ENCODE measurements at places on chromosomes 16 and 17.

DNA sequence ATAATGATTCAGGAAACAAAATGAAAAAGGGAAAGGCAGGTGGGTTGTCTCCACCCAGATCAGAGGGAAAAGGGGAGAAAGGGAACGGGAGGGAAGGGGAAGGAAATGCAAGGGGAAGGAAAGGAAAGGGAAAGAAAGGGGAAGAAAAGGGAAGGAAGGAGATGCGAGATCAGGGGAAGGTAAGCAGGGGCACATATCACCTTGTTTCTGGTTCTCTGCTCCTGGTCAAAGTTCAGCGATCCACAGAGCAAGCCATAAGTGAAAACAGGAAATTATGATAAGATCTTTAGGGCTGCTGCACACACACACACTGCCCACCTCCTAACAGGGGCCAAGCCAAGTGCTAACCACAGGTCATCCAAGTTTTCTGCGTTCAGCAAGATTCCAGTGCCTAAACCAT, 37.5 kb upstream of the GRIN2A start:
- no peak for DNase-seq

DNA sequence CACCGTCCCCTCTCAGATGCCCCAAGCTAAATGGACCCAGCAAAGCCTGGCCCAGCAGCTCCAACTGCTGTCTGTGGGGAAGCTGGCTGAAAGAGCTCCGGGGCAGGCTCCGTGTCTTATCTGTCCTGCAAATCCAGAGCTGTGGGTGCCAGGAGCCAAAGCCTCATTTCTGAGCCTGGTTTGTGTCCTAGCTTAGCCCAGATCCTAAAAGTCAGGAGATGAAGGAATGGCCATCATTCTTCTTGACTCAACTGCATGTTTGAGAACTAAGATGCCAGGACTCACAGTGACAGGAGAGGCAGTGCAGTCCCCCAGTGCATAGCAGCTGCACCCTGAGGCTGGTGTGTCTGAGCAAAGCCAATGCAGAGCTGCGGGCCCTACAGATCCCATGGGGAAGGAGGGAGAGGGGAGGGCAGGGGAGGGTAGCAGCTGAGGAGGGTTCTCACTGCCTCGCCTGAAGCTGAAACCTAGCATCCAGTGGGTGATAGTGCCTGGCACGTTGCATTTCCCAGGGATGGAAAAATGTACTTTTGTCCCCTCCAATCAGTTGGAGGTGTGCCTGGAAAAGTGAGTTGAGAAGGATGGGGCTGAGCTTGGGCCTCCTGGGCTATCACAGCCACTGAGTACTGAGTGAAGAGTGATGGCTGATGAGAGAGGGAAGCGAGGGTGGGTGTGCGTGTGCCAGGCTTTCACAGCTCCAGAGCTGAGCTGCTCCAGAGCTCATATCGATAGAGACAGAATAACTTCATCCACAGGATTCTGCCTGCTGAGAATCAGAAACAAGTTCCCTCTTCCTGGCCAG, 24.5 kb upstream of the CD300E start:
- no peak for DNase-seq

DNA sequence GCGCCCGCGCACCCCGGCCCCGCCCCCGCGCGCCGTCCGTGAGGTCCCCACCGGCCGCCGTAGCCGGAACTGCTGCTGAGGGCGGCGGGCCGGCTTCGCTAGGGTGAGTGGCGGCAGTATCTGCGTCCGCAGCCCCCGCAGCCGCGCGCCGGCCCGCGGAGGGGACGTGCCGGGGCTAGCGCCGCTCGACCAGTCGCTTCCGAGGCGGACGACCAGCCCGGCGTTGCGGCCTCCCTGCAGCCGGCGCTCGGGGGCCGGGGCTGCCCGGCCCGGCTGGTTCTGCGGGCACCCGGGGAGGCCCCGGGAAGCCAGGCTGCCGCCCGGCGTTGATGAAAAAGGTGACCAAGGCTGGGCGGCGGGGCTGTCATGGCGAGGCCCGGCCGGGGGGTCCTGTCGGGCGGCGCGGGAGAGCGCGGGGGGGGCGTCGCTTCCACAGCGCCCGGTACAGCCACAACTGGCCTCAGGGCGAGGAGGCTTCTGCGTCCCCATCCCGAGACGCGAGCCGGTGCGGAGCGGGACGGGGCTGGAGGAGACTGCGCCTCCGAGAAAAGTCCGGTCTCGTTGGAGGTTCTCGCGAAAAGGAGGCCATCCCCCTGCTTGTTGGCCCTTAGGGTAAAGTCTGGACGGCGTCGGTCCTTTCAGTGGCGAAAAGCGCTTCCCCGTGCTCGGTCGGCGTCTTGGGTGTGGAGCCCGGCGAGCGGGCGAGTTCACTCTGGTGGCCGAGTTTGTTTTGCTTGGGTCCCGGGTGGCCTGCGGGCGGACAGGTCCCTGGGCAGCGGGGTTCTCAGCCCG, at the start of gene CRAMP1:
Gene CRAMP1, plus strand, starts transcription at position 41 of the 792 bp plus-strand sequence. CDS start 2,280 bp downstream, outside the sequence.
- DNase-seq: no peak

DNA sequence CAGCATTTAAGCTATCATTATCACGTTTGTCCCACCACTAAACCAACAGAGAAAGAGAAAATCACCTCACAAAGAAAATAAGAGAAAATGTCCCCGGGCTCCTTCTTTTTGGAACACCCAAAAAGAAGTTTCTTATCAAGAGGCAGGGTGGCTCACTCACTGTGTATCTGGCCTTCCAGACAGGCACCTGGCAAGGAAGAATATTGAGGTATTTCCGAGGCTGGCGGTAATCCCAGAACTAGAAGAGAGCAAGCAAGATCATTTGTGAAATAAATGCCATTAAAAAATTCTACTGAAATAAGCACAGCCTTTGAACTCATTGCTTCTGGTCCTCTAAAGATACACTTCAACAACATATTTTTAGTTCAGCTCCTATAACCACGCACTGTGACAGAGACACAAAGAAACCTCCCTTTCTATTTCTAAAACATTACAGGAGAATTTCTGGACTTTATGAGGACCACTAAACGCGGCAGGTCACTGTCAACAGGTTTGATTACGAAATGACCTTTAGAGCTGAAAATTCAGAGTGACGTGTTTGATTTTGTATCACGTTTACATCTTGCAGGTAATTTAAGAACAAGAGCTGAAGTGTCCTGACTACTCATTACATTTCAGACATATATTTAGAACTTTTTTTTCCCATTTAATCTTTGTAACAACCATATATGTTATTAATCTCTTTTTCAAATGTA, 61.0 kb downstream of the WDR59 start:
- no peak for DNase-seq

DNA sequence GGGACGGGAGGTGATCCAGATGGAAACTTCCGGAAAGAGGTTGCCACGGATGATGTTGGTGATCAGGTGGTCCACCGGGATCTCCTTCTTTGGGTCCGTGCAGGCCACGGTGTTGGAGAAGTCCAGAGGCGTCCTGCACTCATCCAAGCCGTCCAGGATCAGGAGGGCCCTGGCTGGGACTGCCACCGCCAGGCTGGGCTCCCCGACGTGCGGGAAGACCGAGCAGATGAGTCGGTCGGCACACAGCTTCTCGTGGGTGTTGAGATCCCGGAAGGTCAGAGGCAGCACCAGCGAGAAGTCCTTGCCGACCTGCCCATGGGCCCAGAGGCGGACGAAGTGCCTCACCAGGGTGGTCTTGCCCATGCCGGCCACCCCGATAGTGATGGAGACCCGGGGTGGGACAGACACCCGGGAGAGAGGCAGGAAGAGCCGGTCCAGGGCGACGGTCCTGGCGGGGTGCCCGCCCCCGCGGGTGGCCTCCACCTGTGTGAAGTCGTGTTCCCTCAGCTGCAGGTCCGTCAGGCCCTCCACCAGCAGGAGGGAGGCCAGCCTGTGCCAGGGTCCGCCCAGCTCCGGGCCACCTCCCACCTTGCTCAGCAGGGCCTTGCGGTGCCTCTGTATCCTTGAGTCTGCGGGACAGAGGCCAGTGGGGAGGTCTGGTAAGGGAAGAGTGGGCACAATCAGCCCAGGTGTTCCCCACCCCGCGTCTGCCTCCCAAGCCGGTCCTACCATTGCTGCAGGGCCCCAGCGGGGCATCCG, 12.9 kb downstream of the NLRC3 start:
- no peak for DNase-seq

DNA sequence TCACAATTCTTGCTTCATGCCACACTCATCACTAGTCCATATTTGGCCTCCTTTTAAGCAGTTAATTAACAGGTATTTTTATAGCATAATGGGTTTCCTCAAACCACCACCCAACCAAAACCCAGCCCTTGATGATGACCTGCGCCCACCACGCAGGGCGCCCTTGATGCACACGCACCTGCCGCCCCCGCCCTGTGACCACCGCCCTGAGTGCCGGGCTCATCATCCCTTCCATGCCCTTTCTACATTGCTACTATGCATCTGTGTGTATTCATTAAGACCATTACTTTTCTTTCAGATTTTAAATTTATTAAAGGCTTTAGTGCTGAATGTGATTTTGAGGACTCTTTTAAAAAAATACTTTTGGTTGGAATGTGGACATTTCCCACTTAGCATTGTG, 204.8 kb upstream of the CHMP6 start:
- DNase-seq: no peak

- no peak for DNase-seq
Observed at GRCh38 chr17:34565713-34566112, 13.7 kb upstream of the TMEM132E start.

- DNase-seq: peak; percentile 15
Observed at GRCh38 chr16:13083681-13084080, 182.3 kb downstream of the SHISA9 start.

- peak; percentile 22 for DNase-seq
Observed at GRCh38 chr17:79400989-79401703, 209.7 kb downstream of the RBFOX3 start.

GRCh38 chr17:60610473-60610872, 10.5 kb downstream of the PPM1D start:
- DNase-seq: no peak

DNA sequence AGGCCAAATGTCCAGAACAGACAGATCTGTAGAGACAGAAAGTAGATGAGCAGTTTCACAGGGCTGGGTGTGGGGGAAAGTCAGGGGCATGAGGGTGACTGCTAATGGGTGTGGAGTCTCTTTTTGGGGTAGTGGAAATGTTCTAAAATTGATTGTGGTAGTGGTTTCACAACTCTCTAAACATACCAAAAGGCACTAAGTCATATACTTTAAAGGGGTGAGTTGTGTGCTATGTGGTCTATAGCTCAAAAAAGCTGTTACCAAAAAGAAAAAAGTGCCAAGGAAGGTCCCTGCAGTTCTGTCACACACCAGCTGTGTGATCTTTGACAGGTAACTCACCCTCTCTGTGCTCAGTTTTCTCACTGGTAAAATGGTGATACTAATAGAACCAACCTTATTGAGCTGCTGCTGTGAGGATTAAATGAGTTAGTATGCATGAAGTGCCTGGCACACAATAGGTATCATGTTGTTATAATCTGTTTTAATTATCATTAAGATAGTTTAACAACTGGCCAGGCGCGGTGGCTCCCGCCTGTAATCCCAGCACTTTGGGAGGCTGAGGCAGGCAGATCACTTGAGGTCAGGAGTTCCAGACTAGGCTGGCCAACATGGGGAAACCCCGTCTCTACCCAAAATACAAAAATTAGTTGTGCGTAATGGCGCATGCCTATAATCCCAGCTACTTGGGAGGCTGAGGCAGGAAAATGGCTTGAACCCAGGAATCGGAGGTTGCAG, 10.3 kb downstream of the ITGAX start:
- DNase-seq: no peak

DNA sequence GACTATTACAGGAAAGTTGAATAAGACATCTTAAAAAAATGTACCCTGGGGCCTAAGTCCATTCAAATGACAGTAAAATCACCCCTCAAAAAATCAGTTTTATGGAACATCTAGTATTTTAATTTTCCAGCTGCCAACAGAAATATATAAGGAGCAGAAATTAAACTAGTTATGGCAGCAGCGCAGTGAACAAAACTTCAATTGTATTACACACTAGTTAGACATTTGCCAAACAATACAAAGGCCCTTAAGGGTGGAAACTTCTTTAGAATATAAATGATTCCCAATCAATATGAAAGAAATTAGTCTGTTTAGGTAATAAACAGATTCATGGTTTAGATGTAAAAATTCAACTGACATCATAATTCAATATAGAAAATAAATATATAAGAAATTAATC, 18.1 kb upstream of the RFFL start:
- peak; percentile 79 for DNase-seq

DNA sequence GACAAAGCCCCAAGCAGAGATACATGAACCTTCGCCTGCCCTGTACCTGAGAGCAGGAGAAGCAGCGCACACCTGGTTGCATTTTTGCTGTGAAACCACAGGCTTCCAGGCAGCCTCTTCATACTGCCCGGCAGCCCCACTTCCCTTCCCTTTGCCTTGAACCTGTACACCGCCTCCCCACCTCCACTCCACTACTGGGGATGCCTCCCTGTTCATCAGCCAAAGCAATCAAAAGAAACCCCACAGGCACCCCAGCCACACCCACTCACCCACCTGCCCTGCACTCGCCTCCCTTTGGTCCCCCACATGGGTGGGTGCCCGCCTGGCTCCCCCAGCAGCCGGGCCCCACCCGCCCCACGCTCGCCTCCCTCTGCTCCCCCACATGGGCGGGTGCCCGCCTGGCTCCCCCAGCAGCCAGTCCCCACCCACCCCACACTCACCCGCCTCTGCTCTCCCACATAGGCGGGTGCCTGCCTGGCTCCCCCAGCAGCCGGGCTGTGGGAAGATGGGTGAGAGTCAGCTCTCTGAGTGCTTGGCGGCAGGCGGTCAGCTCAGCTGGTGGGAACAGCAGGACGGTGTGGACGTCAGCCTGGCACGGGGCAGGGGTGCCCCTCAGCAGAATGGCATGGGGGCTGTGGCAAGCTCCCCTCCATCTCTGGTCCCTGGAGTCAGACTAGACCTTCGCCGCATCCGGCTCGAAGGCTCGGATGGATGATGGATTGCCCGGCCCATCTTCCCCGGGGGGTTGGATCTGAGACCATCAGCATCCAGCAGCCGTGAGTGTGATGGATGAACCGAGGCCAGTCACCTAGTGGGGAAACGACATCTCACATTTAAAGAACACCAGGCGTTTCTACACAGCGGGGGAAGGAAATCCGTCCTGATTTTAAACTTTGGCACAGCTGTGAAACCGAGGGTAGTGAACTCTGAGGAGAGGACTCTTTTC, 135.6 kb downstream of the BANP start:
- no peak for DNase-seq

DNA sequence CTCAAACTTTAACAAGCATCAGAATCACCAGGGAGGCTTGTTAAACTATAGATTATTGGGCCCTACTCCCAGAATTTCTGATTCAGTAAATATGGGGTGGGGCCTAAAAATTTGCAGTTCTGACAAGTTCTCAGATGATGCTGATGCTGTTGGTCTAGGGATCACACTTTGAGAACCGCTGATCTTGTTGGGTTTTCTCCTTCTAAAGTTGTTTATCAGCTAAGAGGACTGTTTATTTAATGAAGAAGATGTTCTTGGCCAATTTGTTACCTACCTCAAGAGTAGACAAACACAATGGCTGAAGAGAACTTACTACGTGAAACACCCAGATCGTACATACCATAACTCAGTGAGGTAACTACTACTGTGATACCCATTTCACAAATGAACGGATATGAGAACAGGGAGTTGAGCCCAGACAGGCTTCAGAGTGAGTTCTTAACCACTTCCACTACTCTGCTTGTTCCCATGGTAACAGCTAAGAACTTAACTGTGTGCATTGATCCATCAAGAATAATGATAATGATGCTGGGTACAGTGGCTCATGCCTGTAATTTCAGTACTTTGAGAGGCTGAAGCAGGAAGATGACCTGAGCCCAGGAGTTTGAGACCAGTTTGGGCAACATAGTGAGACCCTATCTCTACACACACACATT, 85.3 kb upstream of the NSRP1 start:
- DNase-seq: no peak
